ENCODE measurements at places on chromosomes 6 and 20. TPM values are rescaled to one million over a fixed set of nuclear protein-coding genes. Genes with fewer than 3 reads are reported as not detected.

LST1 gene
- total RNA-seq: 42.6 TPM

SALL4 gene
- 0.28 TPM for total RNA-seq

PACSIN1 gene
- not detected for total RNA-seq

BPIFB4 gene
- total RNA-seq: not detected

MTG2 gene
- 44.4 TPM for total RNA-seq

TSBP1 gene
- not detected for total RNA-seq

CRISP3 gene
- not detected for total RNA-seq

CST3 gene
- total RNA-seq: 0.72 TPM

DNA sequence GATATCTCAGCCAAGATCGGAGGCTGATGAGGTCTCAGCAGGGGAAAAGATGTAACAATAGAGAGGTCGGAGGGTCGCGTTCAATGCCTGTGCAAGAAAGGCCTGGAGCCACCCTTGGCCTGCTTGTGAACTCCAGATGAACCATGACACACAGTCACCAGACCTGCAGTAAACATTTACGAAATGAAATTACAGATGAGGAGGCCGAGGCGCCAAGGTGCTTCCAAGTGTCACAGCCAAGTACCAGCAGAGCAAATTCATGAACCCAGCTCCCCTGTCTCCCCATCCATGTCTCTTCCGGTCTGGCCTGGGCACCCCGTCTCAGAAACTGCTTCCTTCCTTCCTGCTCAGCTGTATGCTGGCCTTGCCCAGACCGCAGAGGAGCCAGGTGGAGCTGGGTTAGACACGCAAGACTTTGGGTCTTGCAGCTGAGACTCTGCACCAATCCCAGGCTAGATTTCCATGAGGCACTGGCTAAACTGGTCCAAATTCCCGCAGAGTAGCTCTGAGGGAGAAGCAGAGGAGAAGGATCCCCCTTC is 48.1 kb downstream of the CHMP4B start:
- peak; percentile 86 for DNase-seq

GRCh38 chr6:87755708-87756671 is 54.0 kb upstream of the AKIRIN2 start:
- DNase-seq: no peak

GRCh38 chr6:142651384-142651783 is 293.6 kb downstream of the HIVEP2 start:
- DNase-seq: no peak

DNA sequence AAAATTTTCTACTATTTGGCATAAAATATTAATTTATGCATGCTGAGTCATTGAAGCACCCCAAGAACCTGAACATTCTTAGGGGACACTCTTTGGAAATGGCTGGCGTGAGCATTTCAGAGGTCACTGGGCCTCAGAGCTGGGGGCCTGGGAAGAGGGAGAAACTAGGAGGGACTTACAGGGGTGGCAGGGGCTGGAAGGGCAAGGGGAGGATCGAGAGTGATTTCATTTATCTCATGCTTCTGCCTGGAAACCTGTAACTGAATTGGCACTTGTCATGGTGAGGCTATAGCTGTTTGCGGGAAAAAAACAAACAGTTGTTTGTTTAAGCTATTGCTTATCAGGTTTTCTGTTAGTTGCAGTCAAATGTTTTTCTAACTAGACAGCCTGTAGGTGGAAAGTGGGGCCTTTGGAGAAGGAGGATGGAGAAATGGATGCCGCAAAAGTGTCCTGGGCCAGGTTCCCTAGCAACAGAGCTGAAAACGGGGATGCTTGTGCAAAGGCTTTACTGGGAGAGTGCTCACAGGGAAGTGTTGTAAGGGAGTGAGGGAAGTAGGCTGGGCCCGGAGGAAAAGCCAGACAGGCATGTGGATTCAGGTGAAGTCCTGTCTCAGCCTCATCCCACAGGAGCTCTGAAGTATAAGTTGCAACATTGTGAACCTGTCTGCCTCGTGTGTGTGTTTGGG is 36.4 kb upstream of the KAT14 start:
- DNase-seq: no peak

GRCh38 chr6:37481711-37482605 is 17.7 kb downstream of the CCDC167 start:
- no peak for DNase-seq

GRCh38 chr6:83480470-83480869 is 31.9 kb upstream of the PRSS35 start:
- DNase-seq: no peak

DNA sequence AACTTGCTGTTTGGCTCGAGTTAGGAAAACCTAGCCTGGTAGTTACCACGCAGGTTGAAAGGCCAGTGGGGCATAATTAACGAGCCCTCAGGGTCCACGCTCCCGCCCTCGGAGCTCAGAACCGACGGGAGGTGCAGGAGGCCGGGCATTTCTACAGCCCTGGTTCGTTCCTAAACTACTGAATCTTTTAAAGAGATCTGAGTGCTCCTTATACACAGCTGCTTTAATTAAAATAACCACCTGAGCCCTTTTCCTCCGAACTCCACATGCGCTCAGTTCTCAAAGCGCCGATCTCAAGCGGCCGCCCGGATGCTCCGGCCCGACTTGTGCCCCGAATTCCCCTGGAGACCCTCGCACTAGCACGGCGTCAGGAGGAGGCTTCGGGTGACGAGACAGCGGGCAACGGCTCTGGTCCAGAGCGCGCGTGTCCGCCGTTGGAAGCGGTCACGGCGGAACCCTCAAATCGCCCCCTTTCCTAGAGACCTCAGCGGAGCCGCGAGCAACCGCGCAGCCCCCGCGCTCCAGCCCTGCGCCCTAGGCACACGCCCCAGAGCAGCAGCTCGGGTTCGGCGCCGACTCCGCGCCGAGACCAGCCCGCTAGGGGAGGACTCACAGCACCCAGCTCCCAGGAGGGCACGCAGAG is 397 bp downstream of the WDR27 start:
- DNase-seq: no peak

DNA sequence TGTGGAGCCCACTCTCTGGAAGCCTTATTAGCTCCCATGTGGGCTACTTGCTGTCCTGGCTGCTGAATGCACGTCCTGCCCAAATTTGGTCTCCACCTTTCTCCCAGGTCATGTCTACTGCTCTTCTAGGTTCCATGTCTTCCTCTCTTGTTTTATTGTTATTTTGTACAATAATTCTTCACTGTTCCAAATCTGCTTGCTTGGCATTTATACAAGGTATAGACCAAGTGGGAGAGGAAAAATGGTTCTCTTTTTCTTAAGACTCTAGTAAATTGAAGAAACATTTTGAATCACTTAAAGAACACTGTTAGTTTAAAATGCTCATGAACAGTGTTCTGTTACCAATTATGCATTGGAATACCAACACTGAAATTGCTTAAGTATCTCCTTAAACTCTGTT is 81.6 kb upstream of the SCP2D1 start:
- no peak for DNase-seq

GRCh38 chr20:50515471-50516106 is 5.4 kb downstream of the PTPN1 start:
- no peak for DNase-seq

GRCh38 chr20:48461091-48461734 is 366.6 kb downstream of the PREX1 start:
- DNase-seq: no peak

DNA sequence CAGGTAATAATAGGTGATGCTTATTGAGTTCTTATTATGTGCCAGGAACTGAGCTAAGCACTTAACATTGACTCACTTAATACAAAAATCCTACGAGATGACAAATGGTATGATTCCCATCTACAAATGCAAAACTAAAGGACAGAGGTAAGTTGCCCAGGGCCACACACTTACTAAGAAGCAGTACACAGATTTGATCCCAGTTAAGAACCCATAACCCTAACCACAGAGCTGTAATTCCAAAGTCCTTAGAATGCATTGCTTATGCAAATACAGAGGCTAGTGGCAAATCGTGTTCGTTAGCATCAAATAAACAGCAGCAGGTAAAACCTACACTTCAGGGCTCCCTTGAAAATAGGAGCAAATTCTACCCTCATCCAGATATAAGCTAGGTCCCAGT is 104.0 kb downstream of the SASH1 start:
- DNase-seq: no peak

GRCh38 chr20:35820715-35821114 is 48.9 kb downstream of the PHF20 start:
- no peak for DNase-seq

- no peak for DNase-seq
Observed at GRCh38 chr6:152636021-152636608, 1.0 kb downstream of the SYNE1 start.

DNA sequence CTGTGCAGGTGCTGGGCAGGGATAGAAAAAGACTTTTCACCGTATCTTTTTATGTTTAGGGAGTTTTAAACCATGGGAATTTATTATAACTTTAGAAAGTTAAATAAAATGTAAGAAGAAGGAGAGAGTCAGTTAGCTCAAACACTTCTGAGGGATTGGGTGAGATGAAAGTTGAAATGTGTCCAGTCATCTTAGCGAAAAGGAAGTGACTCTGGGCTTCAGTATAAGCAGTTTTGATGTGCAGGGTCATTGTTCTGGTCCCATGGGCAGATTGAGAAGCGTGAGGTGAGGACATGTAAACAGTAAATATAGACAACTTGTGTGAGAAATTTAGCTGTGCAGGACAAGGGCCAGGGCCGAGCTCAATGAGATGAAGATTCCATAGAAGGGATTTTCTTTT is 66.9 kb downstream of the TOX2 start:
- DNase-seq: no peak

- peak; percentile 91 for DNase-seq
Observed at GRCh38 chr6:42726485-42727086, 4.2 kb upstream of the PRPH2 start.

DNA sequence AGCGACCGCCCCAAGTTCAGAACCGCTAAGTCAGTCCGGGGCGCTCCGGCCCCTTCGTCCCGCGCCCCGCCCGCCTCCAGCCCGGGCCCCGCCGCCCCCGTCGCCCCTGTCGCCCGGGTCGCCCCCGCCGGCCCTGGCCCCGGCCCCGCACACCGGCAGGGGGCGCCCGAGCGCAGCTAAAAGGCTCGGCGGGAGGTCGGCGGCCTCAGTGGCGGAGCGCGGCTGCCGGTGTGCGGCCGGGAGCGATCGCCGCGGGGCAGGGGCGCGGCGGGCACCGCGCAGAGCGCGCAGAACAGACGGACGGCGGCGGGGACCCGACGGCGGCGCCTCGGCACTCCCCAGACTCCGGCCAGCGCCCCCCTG is at the start of gene FNDC1:
Gene FNDC1 (plus strand): TSS at position 208 of the 363 bp plus-strand sequence. CDS start 197 bp downstream, outside the sequence.
- peak; percentile 85 for DNase-seq

DNA sequence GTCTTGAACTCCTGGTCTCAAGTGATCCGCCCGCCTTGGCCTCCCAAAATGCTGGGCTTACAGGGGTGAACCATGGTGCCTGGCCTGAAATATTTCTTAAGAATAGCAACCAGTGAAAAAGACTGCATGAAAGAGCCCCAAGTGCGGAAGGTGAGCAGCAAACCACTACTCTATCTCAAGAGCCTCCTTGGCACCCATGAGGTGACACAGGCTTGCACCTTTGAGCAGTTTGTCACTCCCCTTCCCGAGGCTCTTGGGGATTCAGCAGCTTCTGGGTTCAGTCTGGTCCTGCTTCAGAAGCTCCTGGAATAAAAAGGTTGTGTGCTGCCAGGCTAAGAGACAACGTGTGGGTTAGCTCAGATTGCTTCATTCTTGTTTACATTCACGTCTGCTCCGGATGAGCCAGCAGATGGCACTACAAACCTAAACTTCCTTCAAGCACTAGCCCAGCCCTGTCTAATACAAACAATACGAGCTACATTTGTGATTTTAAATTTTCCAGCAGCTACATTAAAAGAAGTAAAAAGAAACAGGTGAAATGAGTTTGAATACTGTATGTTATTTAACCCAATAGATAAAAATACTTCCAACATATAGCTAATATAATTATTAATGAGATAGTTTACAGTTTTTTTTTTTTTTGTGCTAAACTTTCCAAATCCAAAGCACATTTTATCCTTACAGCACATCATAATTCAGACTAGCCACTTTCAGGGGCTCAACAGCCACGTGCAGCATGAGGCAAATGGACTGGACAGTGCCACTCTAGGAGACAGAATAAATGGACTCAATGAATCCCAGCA is 46.2 kb downstream of the GJA10 start:
- DNase-seq: peak; percentile 91

GRCh38 chr6:139931747-139932146 is 557.3 kb upstream of the CITED2 start:
- no peak for DNase-seq

DNA sequence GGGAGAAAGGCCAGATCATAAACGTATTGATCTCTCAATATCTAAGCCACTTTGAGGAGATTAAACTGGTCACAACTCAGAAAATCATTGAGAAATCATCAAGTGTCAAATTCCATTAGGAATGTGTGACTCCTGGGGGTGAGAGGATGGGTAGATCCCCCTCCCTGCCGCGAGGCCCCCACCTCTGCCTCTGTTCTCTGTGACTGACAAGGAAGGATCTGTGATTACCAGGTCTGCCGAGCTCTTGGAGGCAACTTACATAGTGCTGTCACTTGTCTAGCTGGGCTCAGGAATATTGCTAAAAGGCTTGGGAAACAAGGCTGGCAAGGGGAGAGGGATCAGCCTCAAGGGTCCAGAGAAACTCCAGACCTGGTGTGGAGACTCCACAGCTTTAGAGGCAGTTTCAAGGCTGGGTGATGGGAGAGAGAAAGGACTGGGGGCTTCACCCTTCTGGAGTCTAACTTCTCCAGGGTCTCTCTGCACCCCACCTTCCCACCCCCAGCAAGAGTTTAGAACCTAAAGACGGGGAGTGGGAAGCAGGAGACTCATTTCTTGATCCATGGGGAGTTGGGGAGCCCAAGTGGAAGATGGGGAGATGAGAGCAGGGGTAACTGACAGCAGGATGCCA is 11.6 kb upstream of the ARMC12 start:
- peak; percentile 57 for DNase-seq

GRCh38 chr6:33963136-33963750 is 159.4 kb upstream of the MLN start:
- DNase-seq: no peak

DNA sequence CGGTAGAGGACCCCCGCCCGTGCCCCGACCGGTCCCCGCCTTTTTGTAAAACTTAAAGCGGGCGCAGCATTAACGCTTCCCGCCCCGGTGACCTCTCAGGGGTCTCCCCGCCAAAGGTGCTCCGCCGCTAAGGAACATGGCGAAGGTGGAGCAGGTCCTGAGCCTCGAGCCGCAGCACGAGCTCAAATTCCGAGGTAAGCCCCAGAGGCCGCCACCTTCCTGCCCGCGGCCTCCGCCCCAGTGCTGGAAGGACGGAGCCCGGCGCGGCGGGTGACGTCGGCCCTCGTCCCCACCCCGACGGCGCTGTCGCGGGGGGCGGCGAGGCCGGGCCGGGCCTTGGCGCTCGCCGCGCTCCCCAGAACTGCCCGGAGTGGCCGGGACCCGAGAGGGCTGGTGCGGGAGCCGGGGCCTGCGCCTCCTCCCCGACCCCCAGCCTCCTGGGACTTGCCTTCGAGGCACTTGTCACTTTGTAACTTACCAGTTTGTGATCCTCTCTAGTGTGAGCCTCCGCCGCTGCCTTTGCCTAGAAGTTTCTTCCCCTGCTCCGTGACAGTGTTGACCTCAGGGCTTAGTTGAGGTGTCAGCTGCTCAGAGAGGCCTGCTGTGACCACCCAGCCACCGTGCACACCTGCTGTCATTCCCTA is 417 bp downstream of the VAPB start:
- peak; percentile 85 for DNase-seq
